ENCODE measurements at places on chromosomes 7 and 10.

DNA sequence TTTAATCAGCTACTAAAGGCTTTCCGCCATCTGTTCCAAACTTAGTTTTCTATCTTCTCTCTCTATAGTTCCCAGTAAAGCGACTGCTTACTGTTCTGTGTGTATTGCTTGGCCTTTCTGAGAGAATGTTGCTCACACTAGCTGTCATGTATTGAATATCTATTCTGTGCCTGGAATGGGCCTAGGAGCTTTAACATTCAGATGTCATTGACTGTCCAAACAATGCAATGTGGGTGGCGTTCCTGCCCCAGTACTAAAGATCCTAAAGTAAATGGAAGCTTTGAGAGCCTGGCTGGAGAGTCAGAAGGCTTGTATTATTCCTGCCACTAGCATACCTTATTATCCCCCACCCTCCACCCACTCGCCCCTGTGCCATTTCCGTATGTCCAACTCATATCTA, 163.5 kb downstream of the SDHAF3 start:
- no peak for DNase-seq

DNA sequence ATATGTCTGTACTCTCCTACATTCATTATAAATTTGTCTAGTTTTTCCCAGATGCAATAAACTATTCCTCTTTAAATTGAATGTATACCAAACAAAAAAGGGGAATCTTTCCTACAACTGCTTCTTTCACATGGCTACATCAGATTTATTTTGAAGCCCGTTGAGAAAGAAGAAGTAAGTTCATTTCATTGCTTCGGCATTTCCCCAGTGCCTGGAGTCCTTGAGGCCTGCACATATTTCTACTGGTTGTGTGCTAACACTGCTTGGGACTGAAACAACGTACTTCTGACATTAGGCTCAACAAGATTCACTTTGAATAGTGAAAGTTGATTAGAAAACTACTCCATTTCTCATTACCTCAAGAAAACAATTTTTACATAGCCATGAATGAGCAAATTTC, 201.7 kb downstream of the PHF14 start:
- DNase-seq, result no peak

DNA sequence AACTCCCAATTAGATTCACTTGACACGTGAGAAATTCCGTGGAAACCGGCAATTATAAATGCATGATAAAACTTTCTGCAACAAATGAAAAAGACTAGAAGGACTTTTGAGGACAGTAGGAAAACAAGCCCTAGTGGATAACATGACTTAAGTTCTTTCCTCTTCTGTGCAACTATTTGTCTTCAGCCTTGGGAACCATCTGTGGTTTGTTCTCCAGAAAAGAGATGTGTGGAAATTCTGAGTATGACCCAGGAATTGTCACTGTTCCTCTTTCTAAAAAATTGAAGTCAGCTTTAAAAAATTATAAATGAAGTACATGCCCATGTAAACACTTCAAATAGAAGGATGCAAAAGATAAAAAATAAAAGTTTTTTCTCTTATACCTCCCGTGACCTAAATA, 128.6 kb upstream of the SVIL start:
- no peak for DNase-seq

GRCh38 chr7:142030848-142031247, 35.2 kb downstream of the MGAM start:
- no peak for DNase-seq

GRCh38 chr10:118698421-118698820, 56.3 kb downstream of the CACUL1 start:
- DNase-seq, result peak; percentile 83

GRCh38 chr10:25756784-25757183, 177.2 kb upstream of the MYO3A start:
- no peak for DNase-seq

DNA sequence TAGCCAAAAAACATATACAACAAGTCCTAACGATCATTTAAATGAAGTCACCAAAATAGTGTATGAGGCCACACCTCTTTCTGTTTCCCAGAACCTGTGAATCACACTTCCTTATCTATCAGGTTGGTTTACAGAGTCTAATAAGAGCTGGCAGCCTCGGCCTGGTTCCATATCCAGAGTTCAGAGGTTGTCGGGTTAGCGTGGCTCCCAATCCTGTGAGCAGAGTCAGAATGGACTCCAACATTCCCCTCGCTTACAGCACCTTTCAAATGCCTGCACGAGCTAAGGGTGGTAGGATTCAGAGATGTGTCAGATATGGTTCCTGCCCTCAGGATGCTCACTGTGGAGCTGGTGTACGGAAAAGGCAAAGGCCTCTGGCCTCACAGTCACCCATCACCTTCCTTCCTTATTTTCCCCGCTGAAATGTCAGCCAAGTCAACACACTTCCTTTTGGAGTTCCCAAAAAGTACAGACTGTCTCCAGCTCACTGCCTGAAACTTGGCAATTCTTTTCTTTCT, 6.0 kb downstream of the IL15RA start:
- peak; percentile 43 for DNase-seq

- no peak for DNase-seq
Measured at GRCh38 chr10:71646592-71647292, 72.8 kb downstream of the C10orf105 start.
